ENCODE measurements at places on chromosomes 1 and 21.

- DNase-seq: no peak
Observed at GRCh38 chr1:228062812-228063211, 19.7 kb upstream of the ARF1 start.

DNA sequence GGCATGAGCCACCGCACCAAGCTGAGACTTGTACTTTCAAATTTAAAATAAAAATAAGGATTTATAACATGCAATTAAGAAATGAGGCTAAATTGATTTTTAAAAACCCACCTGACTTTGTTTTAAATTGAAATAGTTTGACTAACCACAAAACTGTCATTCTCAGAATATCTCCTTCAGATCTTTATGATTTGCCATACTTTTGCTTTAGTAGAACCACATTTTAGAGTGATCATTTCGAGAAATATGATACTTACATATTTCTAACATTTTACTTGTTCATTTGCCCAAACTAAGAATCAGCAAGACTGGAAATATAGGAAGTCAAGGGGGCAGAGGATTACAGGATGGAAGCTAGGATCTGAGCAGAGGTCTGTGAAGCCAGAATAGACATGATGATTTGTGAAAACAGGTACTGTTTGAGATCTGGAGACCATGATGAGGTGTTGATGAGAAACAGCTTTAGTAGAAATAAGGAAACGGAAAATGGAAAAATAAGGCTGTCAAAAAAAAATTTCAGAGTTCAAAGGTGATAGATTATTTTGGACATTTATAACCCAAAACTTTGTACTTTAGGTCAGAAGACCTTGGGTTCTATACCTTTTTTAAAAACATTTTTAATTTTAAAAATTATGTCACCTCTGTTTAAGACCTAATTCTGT lies 44.8 kb downstream of the GIPC2 start:
- no peak for DNase-seq

GRCh38 chr1:230507236-230507635 lies 81.1 kb upstream of the PGBD5 start:
- no peak for DNase-seq

DNA sequence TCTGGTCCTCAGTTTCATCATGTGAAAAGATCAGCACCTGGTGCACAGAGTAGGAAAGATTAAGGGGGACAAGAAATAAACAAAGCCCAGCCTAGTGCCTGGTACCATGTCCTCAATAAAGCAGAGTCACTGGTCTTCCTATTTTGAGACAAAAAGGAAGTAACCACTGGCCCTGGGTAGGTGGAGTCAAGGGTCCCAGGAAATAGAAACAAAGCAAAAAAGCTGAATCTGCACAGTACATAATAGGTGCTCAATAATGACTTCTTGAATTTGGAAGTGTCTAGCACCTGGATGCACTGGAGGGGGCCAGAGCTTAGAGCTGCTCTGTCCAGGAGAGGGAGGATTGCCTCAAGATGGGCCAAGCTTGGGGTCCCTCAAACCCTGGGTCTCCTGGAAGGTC lies 1.9 kb upstream of the EPHB2 start:
- no peak for DNase-seq

DNA sequence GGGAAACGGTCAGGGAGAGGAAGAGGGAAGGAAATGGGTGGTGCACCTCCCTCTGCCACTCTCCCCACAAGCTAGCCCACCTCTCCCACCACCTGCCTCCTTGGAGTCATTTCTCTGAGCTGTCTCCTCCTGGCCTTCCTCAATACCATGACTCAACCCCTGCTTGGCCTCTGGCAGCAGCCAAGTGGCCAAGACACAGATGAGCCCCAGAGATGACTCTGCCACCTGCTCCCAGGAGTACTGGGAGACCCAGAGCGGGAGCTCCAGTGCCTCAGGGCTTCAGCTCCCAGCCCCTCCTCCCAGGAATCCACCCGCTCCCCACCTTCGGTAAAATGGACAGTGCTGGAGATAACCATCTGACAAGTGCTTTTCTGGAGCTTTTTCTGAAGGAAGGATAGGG lies 2.6 kb downstream of the S100A16 start:
- no peak for DNase-seq

GRCh38 chr1:66540434-66541032 lies 6.6 kb downstream of the SGIP1 start:
- DNase-seq: no peak

GRCh38 chr1:112975336-112975735 lies 19.3 kb upstream of the SLC16A1 start:
- no peak for DNase-seq

- DNase-seq: no peak
Observed at GRCh38 chr1:119859647-119860046, 36.7 kb downstream of the ADAM30 start.

GRCh38 chr1:118169016-118169415 lies 16.0 kb downstream of the SPAG17 start:
- no peak for DNase-seq
